ENCODE measurements at places on chromosomes 6 and 20.

DNA sequence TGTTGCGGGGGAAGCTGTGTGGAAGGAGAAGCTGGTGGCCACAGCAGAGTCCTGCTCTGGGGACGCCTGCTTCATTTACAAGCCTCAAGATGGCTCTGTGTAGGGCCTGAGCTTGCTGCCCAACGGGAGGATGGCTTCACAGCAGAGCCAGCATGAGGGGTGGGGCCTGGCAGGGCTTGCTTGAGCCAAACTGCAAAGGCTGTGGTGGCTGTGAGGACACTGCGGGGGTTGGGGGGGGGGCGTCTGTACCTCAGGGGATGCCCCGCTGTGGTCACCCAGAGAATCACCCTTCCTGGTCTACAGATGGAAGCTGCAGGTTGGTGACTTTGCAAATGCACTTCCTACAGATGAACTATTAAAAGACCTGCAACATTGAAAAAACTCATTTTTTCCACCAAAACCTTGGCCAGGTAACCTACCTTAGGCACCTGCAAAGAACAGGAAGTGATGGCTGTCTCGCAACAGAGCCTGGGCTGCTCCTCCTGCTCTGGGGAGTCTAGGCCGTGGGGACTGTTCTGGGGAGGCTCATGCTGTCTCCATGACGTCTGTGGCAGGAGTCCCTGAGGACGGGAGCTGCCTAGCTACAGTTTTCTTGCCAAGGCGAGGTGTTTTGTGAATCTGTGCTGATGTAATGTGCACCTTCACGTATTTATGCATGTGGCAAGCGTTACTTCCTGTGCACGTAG, 7.3 kb downstream of the NPBWR2 start:
- DNase-seq: no peak

GRCh38 chr6:48078120-48078519, 32.9 kb downstream of the PTCHD4 start:
- no peak for DNase-seq

DNA sequence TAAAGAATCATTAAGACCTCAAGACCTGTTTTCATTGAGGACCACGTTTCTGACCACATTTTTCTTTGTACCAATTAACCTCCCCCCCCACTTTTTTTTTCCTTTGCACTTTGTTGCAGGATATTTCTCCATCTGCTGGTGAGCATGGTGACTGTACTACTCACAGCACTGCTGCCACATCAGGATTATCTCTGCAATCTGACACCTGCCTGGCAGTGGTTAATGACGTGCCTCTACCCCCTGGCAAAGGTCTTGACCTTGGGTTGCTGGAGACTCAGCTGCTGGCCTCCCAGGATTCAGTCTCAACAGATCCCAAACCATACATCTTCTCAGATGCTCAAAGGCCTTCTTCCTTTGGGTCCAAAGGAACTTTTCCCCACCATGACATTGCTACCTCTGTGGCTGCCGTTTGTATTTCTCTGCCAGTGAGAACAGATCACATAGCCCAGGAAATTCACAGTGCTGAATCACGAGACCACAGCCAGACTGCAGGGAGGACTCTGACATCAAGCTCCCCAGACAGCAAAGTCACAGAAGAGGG, 46.6 kb upstream of the EDN3 start:
- DNase-seq: no peak

- DNase-seq: no peak
Measured at GRCh38 chr20:44662261-44662660, 10.8 kb upstream of the ADA start.

GRCh38 chr6:69796073-69796641, 653 bp downstream of the LMBRD1 start:
- DNase-seq: peak; percentile 5

- DNase-seq: no peak
Measured at GRCh38 chr6:90895299-90896074, 308.6 kb upstream of the MAP3K7 start.

DNA sequence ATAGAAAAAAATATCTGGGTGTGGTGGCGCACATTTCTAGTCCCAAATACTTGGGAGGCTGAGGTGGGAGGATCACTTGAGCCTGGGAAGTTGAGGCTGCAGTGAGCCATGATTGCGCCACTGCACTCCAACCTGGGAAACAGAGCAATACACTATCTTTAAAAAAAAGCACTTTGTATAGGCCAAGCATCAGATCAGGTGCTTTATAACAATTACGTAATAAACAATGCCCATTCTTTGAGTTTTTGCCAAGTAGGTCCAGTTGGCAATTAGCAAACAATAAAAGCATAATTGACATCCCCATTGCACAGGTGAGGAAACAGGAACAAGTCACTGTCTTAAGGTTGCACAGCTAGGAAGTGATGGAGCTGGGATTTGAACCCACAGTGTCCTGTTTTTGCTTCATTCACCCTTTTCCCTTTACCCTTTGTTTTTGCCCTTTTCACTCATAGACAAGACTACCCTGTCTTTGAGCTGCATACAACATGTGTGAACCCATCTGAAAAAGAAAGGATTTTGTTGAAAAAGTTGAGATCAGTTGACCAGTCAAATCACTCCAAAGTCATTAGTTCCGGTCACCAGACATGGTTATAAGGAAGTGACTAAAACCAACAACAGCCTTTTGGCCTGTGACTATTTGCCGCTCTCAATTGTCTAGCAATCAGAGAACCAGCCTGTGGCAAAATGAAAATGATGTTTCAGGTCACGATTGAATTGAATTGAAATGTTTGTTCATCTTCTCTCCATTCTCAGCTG, 303.6 kb downstream of the TFAP2C start:
- no peak for DNase-seq
